NCI-H460 (cell line): ENCODE measurements at places on chromosomes 4 and X. TPM values are rescaled to one million over a fixed set of nuclear protein-coding genes. Genes with fewer than 3 reads are reported as not detected.

The RNF212 gene
- total RNA-seq, result 9.9 and 13.3 TPM in 2 replicates

The TMPRSS11A gene
- total RNA-seq, result not detected in 2 replicates

The SRPK3 gene
- total RNA-seq, result 0.12 and 0.17 TPM in 2 replicates

The ZNF711 gene
- 15.8 and 17.9 TPM in 2 replicates for total RNA-seq

The RHOXF2 gene
- total RNA-seq, result not detected in 2 replicates

The PRR32 gene
- total RNA-seq, result not detected in 2 replicates

The C4orf50 gene
- not detected in 2 replicates for total RNA-seq

The CHRDL1 gene
- 0.12 TPM in 1 of 2 replicates, not detected in the other for total RNA-seq

The SPOCK3 gene
- 0.20 TPM in 1 of 2 replicates, not detected in the other for total RNA-seq

The BCAP31 gene
- total RNA-seq, result 219 and 225 TPM in 2 replicates

The CCDC160 gene
- not detected in 2 replicates for total RNA-seq

The SSX2B gene
- not detected in 2 replicates for total RNA-seq

The BEND2 gene
- not detected in 2 replicates for total RNA-seq

The ELMOD2 gene
- 20.6 and 27.0 TPM in 2 replicates for total RNA-seq

The LIMCH1 gene
- 295 and 308 TPM in 2 replicates for total RNA-seq

The SMIM31 gene
- total RNA-seq, result 0.10 TPM in 1 of 2 replicates, not detected in the other

The AFM gene
- total RNA-seq, result not detected in 2 replicates

The PRRG3 gene
- total RNA-seq, result not detected in 2 replicates

The CT45A1 gene
- not detected in 2 replicates for total RNA-seq

The NSG1 gene
- 0.20 TPM in 1 of 2 replicates, not detected in the other for total RNA-seq

The DSPP gene
- not detected in 2 replicates for total RNA-seq

The WDFY3 gene
- total RNA-seq, result 25.7 and 31.8 TPM in 2 replicates

The PRRG1 gene
- total RNA-seq, result 18.9 and 23.1 TPM in 2 replicates

The CNOT6L gene
- 12.6 and 14.3 TPM in 2 replicates for total RNA-seq

The EDA2R gene
- total RNA-seq, result 30.6 and 32.2 TPM in 2 replicates

The CSN2 gene
- not detected in 2 replicates for total RNA-seq

The RASGEF1B gene
- total RNA-seq, result 0.15 TPM in 1 of 2 replicates, not detected in the other

The FGF16 gene
- not detected in 2 replicates for total RNA-seq

The CFAP99 gene
- not detected in 2 replicates for total RNA-seq

The MID1IP1 gene
- total RNA-seq, result 157 and 166 TPM in 2 replicates

The PLP1 gene
- total RNA-seq, result not detected in 2 replicates

The ASB11 gene
- total RNA-seq, result not detected in 2 replicates

The NAAA gene
- total RNA-seq, result 14.2 and 17.6 TPM in 2 replicates

The P2RY10 gene
- total RNA-seq, result not detected in 2 replicates

The NLGN3 gene
- 0.58 and 0.69 TPM in 2 replicates for total RNA-seq

The TNIP3 gene
- 1.1 and 4.2 TPM in 2 replicates for total RNA-seq

The ZMAT1 gene
- 2.0 and 2.3 TPM in 2 replicates for total RNA-seq

The CXCL5 gene
- 155 and 183 TPM in 2 replicates for total RNA-seq

The ZNF157 gene
- not detected in 2 replicates for total RNA-seq

The MAGEH1 gene
- total RNA-seq, result 9.4 and 10.8 TPM in 2 replicates

The LEF1 gene
- 0.69 TPM in 2 replicates for total RNA-seq

The UGT2A3 gene
- not detected in 2 replicates for total RNA-seq

The TDO2 gene
- total RNA-seq, result 11.4 and 17.6 TPM in 2 replicates
